Chondrocyte (in vitro differentiated cells): ENCODE measurements at places on chromosomes 6 and 20. TPM values are rescaled to one million over a fixed set of nuclear protein-coding genes. Genes with fewer than 3 reads are reported as not detected.

- no peak overlapping the region for H3K27ac ChIP-seq
- H3K27me3 ChIP-seq, result peaks cover 10% of the 10 kb centered on the region
- H3K36me3 ChIP-seq, result no peaks in the 10 kb centered on the region
- no peak for DNase-seq
Observed at GRCh38 chr20:16599257-16599656, 26.0 kb upstream of the KIF16B start.

Gene SLX4IP
- 5.1 to 6.5 TPM (median 5.4 TPM) in 3 replicates for total RNA-seq

- no peak overlapping the region for H3K4me3 ChIP-seq
- H3K4me1 ChIP-seq, result no peaks in the 10 kb centered on the region
- no peak for DNase-seq
- no peak overlapping the region for H3K27ac ChIP-seq
- no peaks in the 10 kb centered on the region for H3K27me3 ChIP-seq
- peaks cover 53% of the 10 kb centered on the region for H3K36me3 ChIP-seq
Observed at GRCh38 chr20:34293589-34293988, 9.6 kb downstream of the AHCY start.

DNA sequence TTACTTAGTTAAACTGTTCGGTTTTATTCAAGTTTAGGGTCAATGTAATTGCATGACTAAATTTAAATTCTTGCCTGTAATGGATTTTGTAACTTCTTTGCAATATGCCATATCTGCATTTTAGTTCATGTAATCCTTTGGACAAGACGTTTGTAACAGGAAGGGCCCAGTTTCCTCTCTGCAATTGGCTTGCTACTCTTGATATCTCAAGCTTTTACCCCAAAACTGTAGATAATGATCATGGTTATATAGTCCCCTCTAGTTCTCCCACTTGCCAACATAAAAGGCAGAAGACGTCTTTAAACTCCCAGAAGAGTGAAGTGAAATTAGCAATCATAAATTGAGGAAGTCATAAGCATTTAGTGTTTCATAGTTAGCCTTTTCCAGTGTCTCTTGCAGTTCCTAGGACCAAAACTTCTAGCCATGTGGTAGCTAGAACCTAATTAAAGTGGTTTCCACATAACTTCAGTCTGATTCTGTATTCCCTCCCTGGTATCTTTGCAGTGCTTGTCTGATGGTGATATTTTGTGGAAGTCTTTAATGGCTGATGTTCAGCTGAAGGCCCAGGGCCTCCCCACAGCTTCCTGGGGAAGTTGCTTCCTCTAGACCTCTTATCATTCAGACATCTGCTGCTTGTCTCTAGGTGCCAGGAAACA, 117.8 kb upstream of the SUPT3H start:
- DNase-seq, result no peak
- H3K4me3 ChIP-seq, result no peak overlapping the region
- H3K27me3 ChIP-seq, result no peaks in the 10 kb centered on the region
- H3K36me3 ChIP-seq, result peaks cover 14% of the 10 kb centered on the region
- H3K27ac ChIP-seq, result no peak overlapping the region

Gene OR12D3
- total RNA-seq, result not detected in 3 replicates
